ENCODE measurements at places on chromosomes 16 and 17.

GRCh38 chr16:80554033-80554432 is 13.2 kb downstream of the DYNLRB2 start:
- no peak for DNase-seq

DNA sequence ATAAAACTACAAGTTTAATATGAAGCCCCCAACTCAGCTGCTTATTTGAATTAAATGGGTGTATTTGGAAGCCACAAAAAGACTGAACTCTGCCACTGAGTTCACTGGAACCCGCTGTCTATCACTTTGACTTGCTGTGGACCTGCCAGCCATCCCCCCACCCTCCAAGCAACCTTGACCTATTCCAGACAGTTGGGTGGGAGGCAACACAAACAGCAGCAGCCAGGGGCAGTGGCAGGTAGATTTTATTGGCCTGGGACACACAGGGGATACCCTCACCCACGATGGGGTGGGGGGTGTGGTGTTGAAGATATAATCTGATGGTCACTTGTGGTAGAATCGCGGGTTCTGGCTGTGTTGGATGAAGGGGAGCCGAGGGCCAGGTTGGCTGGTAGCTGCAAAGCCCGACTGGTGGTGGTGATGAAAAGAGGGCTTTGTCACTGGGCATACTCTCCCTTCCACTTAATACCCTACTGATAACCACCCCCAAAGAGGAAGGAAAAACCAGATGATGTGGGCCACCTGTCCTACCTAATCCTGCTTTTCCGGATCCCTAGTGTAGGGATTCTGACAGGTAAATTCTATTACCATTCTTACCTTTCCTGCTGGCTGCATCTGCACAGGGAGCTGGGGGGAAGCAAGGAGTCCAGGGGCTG is 2.6 kb downstream of the GPS2 start:
- no peak for DNase-seq

DNA sequence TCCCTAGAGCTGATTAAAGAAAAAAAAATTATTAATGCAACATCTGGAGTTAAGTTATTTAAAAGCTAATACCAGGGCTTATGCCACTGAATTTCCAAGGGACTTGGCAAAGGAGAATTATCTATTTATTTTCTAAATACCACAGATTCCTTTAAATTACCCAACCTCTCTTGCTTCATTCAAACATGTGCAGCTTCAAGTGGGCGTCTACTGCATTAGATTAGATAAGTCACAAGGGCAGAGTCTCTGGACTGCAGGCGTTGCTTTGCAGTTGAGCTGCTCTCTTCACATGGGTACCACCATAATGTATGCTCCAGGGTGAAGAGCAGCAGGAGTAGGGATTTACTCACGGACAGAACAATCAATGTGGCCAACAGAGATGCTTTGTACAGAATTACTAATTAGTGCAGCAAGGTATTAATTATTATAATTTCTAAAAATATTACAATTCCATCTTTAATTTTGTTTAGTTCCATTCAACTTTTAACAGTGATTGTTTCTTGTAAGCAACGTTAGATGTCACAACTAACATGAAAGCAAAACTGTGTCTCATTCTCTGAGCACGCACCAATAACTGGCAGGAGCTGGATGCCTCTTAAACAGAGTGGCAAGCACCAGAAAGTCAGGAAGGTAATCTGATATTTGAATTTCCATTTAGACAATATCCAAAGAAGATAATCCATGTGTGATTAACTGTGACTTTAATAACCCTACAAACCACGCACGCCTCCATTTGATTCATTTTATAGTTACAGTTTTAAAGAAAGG is 214.2 kb downstream of the STX8 start:
- no peak for DNase-seq

GRCh38 chr16:29775742-29776408 is 2.2 kb upstream of the ZG16 start:
- no peak for DNase-seq

DNA sequence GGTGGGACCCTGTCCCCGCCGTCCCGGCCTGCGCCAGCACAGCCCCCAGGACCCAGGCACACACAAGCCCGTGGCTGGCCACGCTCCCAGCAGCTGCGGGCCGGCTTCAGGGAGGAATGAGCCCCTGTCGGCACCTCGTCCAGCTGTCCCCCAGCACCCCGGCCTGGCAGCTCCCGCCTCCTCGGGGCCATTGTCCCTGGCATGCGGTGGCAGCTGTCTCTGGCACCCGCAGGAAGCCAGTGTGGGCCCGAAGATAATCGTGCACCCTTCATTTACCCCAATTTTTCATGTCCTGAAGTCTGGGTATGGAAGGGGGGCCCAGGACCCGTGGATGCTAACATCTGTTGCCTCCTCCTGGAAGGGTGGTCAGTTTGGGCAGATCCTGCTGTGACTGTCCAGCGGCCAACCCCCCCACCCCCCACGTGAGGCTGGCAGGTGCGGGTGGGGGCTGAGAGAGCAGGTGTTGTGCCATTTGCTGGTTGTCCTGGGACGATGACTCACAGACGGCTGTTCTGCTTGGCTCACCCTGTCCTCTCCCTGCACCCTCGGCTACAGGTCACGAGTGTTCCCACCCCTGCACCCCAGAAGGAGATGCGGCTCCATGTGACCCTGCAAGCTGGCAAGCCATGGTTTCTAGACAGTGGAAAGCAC is 4.0 kb upstream of the LMF1 start:
- no peak for DNase-seq

DNA sequence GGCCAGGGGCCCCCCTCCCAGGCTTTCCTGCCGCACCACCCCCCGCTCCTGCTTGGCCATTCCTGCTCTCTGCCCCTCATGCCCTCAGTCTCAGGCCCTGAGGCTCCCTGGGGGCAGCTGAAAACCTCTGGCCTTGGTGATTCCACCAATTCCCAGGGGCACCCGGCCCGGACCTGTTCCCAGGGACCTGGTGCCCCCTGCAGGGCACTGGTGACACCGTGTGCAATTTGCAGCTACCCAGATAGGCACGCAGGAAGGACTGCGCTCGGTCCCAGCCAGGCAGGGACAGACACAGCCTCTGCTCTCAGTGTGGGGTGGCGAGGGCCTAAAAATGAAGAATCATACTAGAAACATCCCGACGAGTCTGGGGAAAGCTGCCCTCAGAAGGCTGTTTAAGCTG is 13.4 kb downstream of the WFDC1 start:
- no peak for DNase-seq

DNA sequence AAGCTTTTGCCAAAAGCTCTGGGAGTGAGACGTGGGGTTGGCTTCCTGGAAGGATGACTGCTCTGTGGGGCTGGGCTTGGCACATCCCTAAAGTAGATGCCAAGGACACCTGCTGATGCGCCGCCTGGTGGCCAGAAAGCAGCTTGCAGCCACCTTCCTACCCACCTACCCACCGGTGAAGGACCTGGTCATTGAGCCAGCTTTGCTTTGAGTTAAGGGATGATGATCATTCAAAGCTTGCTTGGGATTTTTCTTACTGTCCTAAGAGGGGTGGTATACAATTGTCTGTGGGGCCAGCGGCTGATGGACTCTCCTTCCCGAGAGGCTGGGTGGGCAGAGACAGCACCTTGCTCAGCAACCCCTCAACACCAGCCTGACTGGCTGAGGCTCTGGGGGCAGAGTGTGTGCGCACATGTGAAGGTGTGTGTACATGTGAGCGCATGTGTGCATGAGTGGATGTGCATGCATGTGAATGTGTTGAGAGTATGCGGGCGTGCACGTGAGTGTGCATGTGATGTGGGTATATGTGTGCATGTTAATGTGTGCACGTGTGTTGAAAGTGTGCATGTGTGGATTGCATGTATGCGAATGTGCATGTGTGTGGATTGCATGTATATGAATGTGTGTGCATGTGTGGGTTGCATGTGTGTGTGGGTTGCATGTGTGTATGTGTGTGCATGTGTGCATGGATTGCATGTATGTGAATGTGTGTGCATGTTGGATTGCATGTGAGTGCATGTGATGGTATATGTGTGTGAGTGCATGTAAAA is 18.6 kb downstream of the C1QTNF1 start:
- no peak for DNase-seq

- DNase-seq: no peak
These were observed 20.8 kb downstream of the DCUN1D3 start for GRCh38 chr16:20879175-20880040.

DNA sequence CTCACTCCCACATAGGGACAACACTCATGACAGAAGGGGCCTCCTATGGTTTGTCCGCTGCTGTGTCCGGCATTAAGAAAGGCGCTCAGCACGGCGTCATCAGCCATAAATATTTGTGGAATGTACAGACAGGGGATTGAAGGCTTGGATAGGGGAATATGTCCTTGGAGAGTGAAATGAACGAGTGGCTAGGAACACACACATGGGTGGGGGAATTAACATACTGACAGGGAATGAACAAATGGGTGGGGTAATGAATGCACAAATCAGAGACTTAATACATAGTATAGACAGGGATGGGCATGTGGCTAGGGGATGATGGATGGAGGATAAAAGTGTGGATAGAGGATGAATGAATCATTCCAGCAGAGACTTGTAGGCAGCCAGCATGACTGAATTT is 154.0 kb upstream of the HSBP1 start:
- no peak for DNase-seq

- no peak for DNase-seq
These were observed 34.1 kb downstream of the CBFB start for GRCh38 chr16:67063008-67063407.

DNA sequence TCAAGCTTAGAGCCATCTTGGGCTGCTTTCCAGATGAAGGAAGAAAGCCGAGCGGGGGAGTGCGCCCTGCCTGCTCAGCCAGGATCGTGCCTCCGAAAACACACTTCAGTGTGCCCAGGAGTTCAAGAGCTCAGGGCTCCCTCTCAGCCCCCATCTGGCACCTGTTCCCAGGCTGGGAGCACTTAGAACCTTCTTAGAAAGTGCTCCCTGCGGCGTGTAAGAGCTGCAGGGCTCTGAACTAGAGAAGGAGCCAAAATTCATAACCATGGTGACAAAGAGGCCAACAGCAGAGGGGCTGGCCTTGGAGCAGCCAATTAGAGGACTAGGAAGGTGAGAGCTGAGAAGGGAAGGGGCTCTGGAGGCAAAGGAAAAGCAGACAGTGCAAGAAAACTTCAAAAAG is 59.0 kb upstream of the TNRC6C start:
- no peak for DNase-seq

DNA sequence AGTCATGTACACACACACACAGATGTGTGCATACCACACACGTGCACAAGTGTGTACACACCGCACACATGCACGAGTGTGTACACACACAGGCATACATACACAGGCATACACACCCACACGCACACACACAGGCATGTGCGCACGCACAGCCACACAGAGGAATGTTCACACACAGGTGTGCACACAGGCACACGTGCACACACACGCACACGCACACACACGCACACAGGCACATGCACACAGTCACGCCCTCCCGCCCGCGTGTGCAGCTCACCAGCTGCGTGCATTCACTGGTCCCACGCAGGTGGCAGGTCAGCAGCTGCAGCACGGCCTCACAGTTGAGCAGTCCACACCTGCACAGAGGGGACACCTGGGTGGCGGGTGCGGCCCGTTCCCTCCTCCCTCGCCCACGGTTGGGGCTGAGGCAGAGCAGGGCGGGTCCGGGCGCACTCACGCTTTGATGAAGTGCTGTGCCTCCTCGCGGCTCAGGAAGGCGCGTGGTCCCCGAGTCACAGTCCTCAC is 7.7 kb downstream of the TEPSIN start:
- no peak for DNase-seq

GRCh38 chr16:15846510-15846909 is 10.3 kb downstream of the MYH11 start:
- DNase-seq: no peak

GRCh38 chr16:78773291-78773702 is 673.8 kb downstream of the WWOX start:
- DNase-seq: no peak

DNA sequence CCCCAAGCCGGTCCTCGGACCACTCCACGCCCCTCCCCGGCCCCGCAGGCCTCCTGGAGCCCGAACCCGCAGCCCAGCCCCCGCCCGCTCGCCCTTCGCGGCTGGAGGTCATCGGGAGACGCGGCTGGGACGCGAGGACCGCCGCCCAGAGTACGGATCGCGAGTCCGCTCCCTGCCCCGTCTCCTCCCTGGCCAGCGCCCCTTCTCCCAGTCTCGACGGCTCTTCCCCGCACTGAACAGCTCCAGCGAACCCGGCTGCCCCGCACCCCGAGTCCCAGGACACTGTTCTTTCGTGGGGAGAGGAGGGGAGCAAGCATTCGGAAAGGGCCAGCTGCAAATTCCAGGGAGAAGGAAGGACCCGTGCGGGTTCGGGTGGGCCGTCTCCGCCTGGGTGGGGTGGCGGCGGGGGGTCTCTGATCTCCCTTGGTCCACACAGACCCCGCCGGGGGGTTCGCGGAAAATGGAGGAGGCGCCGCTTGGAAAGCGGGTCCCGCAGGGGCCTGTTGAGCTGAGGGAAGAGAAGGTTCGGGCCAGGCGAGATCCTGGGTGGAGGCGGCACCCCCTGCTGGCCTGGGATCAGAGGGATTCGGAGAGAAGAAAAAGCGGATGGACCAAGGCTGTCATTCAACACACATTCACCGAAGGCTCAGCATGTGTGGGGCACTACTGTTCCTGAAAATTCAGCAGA is 632 bp upstream of the RTN4RL1 start:
- no peak for DNase-seq

DNA sequence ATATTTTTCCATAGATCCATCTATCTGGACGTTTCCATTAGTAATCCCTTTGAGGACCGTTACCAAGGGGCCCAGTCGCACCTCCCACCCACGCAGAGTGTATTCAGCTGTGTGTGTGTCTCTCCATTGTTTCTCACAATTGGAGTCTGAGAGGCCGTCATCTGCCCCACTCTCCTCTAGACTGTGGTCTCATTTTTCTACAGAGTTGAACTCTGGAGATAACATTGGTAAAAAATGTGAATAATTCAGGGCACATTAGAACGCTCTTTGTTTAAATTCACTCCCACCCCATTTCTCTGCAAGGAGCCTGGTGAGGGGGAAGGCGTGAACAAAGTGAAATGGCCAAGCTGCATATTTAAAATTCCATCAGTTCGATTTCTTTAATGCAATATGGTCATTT is 333.1 kb upstream of the MAF start:
- no peak for DNase-seq

- no peak for DNase-seq
These were observed 117.6 kb downstream of the USP31 start for GRCh38 chr16:23031508-23032098.

DNA sequence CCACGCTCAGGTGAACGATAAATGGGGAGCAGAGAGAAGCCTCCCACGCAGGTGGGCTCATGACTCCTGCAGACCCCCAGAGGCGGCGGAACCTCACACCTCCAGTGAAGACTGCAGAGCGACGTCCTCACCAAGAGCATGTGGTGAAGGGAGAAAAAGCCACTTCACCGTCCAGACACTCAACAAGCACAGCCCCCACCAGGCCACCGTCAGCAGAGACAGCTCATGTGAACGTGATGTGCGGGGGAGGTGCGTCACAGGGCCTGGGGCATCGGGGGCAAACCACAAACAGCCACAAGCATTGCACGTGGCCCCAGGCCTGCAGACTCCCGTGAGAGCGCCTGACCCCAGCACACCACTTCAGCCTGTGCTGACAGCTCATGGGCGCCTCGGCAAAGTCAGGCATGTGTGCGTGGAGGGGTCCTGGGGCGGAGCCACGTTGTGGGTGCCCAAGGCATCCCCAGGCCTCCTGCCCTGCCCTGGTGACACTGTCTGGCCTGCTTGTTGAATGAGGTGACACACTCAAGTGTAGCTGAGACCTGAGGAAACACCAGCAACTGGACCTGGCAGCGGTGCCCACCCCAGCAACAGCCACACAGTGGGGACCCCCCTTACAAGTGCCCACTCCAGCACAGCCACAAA is 19.0 kb downstream of the LMF1 start:
- no peak for DNase-seq

All from urinary bladder (tissue), 4 donors.